Stimulated activated CD4-positive, alpha-beta T cell treated with anti-CD3 and anti-CD28 coated beads, Interleukin-2, amount 100 ng/mL, for 4 hours (primary cell): ENCODE measurements at places on chromosomes 7 and 10.

DNA sequence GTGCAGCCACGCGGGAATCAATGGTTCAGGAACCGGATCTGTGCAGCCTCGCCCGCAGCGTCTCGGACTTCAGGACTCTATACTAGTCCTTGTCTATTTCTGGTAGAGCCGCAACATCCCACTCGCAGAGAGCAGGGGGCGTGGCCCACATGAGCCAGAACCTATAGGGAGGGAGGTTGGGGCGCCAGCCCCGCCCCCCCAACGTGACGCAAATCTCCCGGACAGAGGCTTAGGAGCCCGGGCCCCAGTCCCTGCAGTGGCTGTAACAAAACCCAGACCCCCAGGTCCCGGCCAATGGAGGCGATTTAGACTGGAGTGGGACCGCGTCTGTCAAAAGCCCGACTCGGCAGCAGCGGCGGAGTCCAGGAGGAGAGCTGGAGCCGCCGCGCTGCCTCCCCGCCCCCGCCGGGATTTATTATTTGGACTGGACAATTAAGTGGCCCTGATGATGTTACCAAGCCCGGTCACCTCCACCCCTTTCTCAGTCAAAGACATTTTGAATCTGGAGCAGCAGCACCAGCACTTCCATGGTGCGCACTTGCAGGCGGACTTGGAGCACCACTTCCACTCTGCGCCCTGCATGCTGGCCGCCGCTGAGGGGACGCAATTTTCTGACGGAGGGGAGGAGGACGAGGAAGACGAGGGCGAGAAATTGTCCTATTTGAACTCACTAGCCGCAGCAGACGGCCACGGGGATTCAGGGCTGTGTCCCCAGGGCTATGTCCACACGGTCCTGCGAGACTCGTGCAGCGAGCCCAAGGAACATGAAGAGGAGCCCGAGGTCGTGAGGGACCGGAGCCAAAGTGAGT, at the start of gene NKX2-3:
NKX2-3 (plus strand) TSS at position 256 of the 809 bp plus-strand sequence; CDS start at position 446, 190 bp downstream.
- peak; percentile 18 for DNase-seq

DNA sequence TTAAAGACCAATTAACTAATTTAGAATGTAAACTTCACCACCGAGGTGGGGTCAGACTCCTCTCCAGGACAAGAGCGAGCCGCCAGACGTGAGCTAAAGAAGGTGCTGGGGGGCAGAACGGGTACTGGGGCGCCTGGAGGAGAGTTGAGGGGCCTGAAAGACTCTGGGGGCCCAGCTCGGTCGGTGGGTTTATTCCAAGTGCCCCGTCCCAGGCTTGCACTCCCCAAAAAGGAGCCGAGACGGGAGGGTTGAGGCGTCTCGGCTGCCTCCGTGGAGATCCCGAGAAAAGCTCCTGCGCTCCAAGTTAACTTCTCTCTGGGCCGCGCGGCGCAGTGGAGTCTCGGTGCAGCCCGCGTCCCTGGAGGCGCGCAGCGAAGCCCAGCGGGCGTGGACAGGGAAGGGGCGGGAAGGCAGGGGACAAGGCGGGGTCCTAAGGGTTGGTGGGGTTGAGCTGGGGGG, 553.3 kb downstream of the TFEC start:
- no peak for DNase-seq

- DNase-seq, result no peak
Measured at GRCh38 chr10:26528715-26529393, 90.7 kb downstream of the APBB1IP start.

DNA sequence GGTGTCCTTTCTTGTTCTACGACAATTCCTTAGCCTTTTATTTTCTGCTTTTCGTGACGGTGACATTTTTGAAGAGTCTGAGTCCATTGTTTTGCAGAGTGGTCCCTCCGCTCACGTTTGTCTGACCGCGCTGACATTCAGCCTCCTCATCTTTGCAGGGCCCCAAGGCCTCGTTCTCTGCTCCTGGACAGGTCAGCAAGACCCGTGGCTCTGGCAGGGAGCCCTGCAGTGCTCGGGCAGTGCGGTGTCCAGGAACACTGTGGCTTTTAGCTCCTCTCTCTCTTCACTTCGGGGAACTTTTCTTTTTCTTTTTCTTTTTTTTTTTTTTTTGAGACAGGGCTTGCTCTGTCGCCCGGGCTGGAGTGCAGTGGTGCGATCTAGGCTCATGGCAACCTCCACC, 142.5 kb downstream of the DNAJB6 start:
- no peak for DNase-seq

DNA sequence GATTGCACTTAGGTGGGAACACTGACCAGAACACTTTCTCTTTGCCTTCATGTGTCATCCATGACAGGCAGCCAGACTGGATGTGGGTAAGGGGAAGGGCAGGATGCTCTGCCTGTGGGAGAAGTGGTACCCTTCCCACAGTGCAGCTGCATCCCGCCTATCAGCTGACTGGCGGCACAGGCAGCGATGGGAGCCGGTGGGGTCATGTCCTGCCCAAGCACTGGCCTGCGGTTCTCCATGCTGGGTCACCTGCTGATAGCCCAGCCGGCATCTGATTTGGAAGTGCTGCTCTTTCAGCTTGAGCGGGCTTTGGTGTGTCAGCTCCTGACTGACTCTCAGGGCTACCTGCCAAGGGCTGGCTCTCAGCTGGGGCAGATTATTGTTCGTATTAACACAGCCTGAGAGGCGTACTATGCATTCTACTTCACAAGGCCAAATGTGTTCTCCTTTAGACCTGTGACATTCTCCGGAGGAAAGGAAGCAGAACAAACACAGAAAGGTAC, 105.2 kb upstream of the PDLIM1 start:
- no peak for DNase-seq

GRCh38 chr10:70461397-70462348, 16.9 kb upstream of the PALD1 start:
- peak; percentile 25 for DNase-seq

DNA sequence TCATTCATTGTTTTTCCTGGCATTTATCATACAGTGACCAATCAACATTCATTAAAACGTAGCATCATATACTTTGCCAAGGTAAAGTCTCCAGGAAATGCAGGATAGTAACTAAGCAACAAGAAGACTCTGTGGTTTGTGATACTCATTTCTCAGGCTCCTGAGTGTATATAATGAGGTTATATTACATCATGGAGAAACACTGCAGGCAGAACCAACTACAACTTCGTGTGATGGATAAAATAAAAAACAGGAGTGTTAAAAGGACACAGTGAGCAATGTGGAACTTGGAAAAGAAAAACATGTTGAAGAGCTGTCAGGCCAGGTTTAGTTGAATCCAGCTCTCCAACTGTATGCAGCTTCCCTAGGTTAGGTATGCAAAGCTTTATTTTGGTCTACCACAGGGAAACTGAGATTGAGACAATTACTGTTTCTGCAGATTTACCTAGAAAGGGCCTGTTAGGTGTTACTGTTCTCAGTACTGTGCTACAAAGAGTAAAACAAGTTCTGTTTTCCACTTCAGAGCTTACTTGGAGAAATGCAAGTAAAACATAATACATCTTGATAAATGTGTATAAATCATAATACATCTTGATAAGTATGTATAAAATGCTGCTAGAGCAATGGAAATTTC, 7.8 kb upstream of the CCNY start:
- DNase-seq, result no peak

DNA sequence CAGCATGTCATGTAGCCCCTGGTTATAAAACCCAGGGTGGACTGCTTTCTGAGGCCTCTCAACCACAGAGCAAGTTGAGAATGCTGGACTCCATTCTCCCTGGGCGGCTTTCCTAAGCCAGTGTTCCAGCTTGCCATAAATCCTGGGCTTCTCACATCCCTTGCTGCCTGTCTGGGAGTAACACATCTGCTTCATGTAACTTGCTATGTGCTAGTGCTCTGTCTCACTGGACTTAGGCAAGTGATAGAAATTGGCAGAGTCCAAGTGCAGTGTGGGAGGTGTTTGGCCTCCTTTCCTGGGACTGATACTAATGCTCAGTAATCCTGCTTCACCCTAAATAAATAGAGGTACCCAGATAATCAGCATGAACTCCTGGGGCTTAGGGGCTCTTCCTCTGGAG, 277.1 kb upstream of the POM121L12 start:
- DNase-seq, result no peak

- DNase-seq, result no peak
Measured at GRCh38 chr7:426510-426909, 93.1 kb downstream of the PDGFA start.

DNA sequence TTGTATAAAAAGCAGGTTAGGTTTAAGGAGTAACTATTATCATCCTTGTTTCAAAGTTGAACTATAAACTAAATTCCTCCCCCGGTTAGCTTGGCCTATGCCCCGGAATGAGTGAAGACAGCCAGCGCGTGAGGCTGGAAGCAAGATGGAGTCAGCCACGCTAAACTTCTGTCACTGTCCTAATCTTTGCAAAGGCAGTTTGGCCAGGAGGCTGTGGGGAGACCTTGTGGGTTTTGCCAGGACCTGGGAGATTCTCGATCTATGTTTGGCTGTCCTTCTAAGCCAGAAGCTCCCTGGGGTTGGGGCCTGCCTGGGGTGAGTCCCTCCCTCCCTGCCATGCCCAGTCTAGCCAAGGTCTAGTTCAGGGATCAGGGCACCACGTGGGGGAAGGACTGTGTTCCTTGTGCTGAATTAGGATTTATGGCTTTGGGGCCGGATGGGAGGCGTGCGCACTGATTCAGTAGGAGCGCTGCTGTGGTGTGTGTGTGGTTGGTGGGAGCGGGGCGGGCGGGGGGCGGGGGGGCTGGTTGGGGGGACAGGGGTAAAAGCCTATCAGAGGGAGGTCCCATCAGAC, 871 bp upstream of the GTF2IRD1 start:
- peak; percentile 4 for DNase-seq

GRCh38 chr7:158550886-158551452, 36.7 kb downstream of the PTPRN2 start:
- no peak for DNase-seq

GRCh38 chr7:73921623-73922528, 60.9 kb downstream of the TMEM270 start:
- DNase-seq, result no peak

- no peak for DNase-seq
Measured at GRCh38 chr10:74813381-74814259, 12.8 kb upstream of the KAT6B start.

- DNase-seq, result no peak
Measured at GRCh38 chr10:91604553-91605534, 28.0 kb downstream of the PPP1R3C start.

GRCh38 chr7:157090485-157091165, 48.1 kb upstream of the UBE3C start:
- DNase-seq, result no peak

DNA sequence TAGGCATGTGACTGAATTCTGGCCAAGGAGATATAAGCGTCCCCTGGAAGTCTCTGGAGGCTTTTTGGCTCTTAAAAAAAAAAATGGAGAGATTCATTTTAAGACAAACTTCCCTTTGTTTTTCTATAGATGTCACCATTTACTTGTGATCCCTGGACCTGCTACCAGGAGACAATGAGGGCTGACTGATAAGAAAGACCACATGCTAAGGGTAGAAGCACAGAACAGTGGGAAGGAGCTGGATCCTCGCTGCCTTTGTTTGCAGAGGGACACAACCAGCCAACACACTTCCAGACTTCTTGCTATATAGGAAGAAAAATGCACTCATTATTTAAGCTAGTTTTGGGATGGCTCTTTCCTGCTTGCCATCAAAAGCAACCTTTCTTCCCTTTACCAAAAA, 172.2 kb downstream of the GRM8 start:
- DNase-seq, result no peak

DNA sequence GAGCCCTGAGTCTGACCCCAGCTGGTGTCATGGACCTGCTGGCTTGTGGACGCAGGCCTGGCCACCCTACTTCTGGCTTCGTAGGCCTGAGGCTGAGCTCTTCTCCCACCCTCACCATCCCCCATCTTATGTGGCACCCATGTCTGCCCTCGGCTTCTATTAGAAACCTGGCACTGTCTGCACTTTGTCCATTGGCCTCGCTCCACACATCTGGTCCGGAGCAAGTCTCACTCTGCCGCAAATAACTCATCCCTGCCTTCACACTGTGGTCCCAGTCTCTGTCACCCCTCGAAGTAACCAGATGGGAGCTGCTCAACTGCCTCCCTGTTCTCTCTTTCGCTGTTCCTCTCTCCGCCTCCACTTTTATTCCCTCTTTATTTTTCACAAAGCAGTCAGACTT, 78.6 kb downstream of the TRRAP start:
- no peak for DNase-seq

GRCh38 chr10:132562177-132562915, 24.8 kb downstream of the INPP5A start:
- DNase-seq, result no peak

DNA sequence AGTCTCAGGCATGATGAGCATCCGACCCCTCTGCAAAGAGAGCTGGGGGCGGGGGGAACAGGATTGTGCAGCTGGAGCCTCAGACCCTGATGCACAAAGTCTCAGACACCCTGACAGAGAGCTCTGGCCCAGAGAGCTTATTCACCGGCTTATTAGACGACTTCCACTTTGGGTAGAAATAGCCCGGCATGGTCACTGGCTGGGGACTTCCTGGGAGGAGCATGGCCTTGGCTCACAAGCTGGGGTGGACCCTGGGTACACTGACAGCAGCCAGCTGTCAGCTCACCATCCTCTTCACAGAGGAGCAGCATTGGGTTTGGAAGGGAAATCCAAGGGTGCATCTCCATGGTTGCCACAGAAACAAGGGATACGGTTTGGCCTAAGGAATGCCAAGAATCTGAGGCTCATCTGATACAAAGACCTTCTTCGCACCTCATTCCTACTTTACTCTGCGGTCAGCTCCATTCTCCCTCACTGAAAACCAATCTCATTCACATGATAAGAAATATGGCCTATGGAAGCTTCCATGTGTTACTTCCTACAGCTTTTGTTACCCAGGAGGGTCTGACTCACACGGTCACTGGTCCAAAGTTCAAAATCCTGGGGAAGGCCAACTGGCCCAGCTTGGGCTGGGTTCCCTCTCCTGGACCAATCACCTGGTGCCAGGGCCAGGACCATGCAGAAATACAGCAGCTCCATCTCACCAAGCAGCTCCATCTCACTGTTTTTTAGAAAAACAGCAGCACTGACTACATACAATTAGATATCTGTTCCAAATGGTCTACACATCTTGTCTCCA, 25.1 kb downstream of the ZNF467 start:
- no peak for DNase-seq

GRCh38 chr10:29022513-29022912, 266.4 kb upstream of the LYZL1 start:
- DNase-seq, result no peak

DNA sequence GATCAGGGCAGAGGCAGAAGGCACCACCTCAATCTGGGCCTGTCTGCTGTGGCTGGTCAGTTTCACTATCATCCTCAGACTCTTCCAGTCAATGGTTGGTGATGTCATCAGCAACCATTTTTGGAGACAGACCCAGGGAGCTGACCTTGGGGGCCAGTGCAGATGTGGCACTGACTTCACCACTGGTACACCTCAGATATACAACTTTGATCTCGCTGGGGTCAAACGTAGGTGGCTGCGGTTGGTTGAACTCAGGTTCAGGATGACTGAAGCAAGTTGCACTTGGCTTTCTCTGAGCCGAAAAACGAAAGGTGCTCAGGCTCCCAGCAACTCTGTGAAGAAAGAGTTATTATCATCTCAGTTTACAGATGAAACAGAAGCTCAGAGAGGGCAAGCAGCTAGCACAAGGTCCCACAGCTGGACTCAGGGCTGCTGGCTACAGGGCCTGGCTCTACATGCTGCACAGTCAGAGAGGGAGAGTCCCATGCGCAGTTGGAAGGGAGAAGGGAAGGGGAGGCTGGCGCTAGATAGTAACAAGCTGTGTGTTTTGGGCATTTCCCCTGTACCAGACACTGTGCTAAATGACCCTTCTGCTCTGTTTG, 27.2 kb downstream of the ANKRD16 start:
- no peak for DNase-seq

- peak; percentile 9 for DNase-seq
Measured at GRCh38 chr10:45470098-45471012, 96.3 kb downstream of the ALOX5 start.

GRCh38 chr7:159280008-159280407, 135.3 kb upstream of the VIPR2 start:
- no peak for DNase-seq
